ENCODE measurements at places on chromosomes 2 and 18. TPM values are rescaled to one million over a fixed set of nuclear protein-coding genes. Genes with fewer than 3 reads are reported as not detected.

The LBX2 gene
- total RNA-seq = not detected

The AOX1 gene
- 7.9 TPM for total RNA-seq

The CERKL gene
- 1.7 TPM for total RNA-seq

The DSG1 gene
- 0.38 TPM for total RNA-seq

The NLRC4 gene
- not detected for total RNA-seq

The ZFP36L2 gene
- 227 TPM for total RNA-seq

The ZAP70 gene
- 75.1 TPM for total RNA-seq

The GAREM2 gene
- 0.85 TPM for total RNA-seq

The FSHR gene
- not detected for total RNA-seq

The SERPINB13 gene
- not detected for total RNA-seq

The TGOLN2 gene
- total RNA-seq = 296 TPM

The VIL1 gene
- 704 TPM for total RNA-seq

Measured in Peyer's patch (tissue), 4 donors.